Esophagus mucosa (tissue), 1 donor: ENCODE measurements at places on chromosomes 2 and 18. TPM values are rescaled to one million over a fixed set of nuclear protein-coding genes. Genes with fewer than 3 reads are reported as not detected.

- ATAC-seq = peak; percentile 42
These were observed 71.6 kb downstream of the ACTR2 start for GRCh38 chr2:65299246-65299645.

- peak; percentile 98 for ATAC-seq
These were observed 214.1 kb upstream of the COPS8 start for GRCh38 chr2:236871500-236872001.

DNA sequence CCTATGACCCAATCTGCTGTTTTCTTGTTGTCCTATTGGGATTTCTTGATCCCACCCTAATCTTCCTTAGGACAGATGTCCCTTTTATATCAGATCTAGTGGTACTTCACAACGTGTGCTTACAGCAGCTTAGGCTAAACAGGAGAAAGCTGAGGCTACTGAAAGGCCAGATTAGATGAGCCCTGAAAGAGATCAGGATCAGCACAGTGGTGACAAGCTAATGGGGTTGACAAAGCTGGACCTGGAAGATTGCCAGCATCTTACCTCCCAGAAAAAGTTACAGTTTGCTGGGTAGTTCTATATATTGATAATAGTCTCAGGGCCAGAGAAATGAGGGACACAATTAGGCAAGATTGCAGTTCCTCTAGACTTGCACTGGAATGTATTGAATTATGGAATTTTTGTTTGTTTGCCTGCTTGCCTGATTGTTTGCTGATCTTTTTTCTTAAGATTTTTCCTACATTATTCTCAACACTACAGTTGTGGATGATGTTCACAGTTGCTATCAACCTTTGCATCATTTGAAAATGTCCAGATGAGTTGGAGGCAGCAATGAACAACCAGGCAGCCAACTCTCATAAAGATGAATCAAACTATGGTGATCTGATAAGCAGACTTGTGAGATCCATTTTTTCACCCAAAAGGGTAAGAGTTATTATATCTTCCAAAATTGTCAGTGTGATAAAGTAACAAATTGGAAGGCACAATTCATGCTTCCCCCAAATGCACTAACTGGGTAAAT is 49.1 kb upstream of the PIK3C3 start:
- no peak for ATAC-seq

GRCh38 chr2:230282936-230283335 is 44.1 kb upstream of the SP140L start:
- no peak for ATAC-seq

GRCh38 chr18:58558471-58558870 is 70.4 kb downstream of the ALPK2 start:
- ATAC-seq = no peak

DNA sequence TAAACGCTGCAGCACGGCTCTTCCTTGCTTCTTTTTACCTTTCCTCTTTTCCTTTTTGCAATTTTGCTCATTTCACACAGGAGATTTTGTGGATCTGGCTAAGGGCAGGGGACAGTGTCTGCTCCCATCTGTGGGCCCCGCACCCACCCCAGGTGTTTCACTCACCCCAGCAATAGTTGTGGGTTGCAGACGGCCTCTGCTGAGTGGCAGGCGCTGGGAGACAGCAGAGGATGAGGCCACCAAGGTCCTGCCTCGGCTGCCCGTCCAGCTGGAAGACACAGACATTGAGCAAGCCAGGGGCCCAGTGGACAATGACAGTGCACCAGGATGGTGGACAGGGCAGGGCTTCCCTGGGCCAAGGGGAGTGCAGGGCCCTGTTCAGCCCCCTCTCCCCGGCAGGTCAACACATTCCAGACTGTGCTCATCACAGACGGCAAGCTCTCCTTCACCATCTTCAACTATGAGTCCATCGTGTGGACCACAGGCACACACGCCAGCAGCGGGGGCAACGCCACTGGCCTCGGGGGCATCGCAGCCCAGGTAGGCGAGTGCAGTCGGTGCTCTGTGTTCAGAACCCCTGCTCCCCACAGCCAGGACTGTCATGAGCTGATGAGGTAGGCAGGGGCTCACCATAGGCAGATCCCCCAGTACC is 35.0 kb downstream of the SNED1 start:
- no peak for ATAC-seq

DNA sequence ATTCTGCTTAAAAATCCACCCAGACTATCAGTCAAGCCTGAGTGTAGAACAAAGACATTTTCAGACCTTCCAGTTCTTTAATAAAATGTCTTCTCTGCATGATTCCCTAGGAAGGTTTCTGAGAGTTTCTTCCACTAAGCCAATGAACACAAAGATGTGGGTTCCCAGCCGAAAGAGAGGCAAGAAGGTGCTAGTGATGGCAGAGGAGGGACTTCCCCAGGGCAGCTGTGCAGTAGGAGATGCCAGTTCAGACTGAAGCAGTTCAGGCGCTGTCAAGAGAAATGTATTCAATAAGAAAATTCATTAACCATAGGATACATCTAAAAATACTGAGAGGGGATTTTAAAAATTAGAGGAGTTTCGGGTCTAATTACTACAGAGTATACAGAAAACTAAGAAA is 83.3 kb downstream of the RND3 start:
- ATAC-seq = no peak

- ATAC-seq = no peak
These were observed 24.0 kb downstream of the ARMC9 start for GRCh38 chr2:231222318-231223000.

GRCh38 chr18:26386002-26386401 is 159.8 kb downstream of the TAF4B start:
- no peak for ATAC-seq

DNA sequence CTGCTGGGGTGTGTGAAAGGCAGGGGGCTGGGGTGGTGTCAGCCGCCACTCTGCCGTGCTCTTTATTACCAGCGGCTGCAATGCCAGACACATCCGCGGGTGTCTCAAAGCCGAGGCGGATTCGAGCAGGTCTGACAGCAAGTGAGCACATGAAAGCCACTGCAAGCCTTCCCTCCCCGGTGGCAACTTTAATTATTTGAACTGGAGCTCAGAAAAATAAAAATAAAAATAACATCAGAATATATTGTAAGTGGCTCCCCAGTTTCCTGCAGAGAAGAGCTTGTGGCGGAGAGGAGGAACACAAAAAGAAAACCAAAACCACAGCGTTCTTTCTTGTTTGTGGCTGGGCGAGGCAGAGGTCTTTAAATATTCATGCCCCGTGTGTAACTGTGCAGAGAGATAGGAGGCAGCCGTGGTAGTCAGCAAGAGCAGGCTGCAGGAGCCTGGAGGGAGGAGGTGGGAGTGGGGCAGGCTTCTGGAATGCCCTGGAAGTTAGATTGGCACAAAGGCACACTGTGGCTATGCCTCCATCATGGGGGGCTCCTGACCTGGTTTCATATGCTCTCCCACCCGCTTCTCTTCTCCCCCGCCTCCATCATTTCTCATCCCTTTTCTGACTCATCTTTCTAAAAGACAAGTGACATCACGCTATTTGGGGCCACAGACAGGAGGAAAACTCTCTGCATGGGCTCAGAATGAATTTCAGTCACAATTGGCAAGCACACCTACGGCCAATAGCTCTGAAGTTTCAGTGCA is 199.8 kb downstream of the CLIP4 start:
- peak; percentile 65 for ATAC-seq

DNA sequence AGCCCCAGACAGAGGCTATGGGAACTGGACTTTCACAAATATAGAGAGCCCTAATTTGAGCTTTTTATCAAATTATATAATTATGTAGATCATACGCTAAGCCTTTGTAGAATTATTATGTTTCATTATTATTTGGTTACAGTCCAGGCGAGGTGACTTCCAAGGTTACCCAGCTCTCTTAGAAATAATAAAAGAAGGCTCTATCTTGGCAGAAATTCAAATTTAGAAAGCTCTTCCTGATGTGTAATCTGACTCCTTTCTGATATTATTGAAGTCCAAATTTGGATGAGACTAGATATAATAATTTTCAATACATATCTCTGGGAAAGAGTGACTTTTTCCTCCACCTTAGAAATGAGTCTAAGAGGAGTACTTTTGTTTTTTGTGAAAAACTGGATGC is 4.8 kb upstream of the SLC38A11 start:
- no peak for ATAC-seq

DNA sequence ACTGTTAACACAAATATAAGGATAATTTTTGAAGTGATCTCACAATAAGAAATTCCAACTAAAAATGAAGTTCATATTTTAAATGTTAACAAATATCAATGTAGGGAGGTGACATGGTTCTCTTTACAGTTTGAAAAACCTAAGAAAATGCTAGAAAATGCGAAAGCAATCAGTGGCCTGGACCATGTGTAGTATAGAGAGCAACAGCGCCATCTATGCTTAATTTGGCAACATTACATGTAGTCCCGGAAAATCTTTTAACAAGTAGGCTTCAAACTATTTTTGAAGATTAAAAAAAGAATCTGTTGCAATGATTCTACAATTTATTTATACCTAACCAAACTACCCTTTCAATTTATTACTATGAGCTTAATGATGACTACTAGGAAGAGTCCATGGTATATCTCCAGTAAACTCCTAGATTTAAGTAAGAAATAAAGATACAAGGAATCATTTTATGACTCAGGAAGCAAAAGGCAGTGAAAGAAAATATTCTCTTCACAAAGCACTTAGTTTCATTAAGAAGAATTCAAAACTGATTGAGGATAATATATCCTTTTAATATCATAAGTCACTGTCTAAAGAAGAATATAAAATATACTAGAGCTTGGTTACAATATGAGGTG is 33.3 kb downstream of the NDUFA10 start:
- peak; percentile 67 for ATAC-seq

- no peak for ATAC-seq
These were observed 99.1 kb downstream of the MYO3B start for GRCh38 chr2:170276925-170277629.

DNA sequence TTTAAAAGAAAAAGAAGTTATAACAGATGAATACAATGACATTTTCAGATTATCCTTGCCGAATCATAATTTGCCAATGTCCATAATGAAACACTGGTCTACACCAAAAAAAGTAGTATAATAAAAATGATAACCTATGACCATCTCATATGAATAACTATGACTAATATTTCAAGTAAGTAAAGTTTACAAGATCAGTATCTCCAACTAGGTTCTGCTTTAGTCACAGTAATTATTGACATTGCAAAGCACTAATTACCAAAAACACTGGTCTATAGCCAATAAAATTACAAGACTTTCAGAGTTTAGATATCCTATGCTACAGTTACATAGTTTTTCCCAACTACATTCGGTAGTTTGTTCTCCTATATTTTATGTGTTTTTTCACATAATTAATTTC is 136.7 kb downstream of the MEMO1 start:
- ATAC-seq = no peak

- no peak for ATAC-seq
These were observed 442.8 kb upstream of the SYT4 start for GRCh38 chr18:43720041-43720440.

DNA sequence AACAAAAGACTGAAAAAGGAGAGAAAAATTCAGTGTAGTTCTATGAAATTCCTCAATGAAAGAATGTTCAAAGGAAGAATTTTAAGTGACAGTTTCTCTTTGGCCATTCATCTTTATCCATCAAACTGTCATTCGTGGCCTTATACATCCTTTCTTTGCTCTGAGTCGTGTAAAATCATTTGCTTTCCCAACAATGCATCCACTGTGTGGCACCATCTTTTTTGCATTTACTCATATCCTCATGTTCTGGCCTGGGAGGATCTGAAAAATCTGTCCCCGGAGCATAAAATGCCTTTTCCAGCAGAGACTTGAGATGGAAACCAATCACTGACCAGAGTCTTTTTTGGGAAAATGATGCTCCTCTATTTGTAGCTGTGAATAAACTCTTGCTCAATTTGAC is 240.3 kb upstream of the ETAA1 start:
- ATAC-seq = no peak

DNA sequence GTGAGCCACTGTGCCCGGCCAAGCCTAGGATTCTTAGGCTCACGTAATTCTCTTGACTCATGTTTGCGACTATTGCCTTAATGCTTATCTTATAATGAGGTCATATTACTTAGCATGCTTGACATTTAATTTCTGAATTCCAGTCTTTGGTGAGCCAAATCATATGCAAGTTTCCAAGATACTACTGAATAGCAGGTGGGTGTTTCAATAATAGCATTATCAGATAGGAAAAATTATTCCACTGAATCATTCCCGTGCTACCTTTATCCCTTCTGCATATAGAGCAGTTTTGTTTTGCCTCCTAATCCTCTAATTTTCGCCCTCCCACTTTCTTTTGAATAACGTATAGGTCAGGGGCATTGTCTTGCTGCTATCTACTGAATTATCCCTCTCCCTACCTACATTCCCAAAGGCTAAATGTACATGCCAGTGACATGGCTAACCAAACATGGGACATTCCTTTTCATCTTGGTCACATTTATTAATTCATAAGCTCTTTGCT is 4.9 kb downstream of the DAW1 start:
- ATAC-seq = no peak

The PXDN gene
- 7.1 TPM for total RNA-seq

The AQP12B gene
- total RNA-seq = not detected

The ATL2 gene
- 52.2 TPM for total RNA-seq
